ENCODE measurements at places on chromosomes 4 and X.

DNA sequence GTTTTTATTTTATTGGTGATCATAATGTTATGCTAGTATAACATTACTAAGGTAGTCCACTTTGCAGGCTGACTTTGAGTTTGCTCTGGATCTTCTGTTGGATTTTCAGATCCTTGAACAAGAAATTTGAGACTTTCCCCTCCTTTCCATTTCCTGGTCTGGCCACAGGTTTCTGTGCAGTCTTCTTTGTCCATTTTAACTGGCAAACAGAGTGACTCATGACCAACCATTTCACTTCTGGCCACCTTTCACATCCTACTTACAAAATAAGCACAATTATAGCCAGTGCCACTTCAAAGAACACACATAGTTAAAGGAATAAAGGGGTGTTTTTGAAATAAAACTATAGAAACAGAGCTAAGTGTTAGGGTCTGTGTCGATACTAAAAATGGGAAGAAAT is 8.4 kb downstream of the ANK2 start:
- DNase-seq = no peak

GRCh38 chr4:34046580-34046979 is 2197.7 kb downstream of the ARAP2 start:
- no peak for DNase-seq

DNA sequence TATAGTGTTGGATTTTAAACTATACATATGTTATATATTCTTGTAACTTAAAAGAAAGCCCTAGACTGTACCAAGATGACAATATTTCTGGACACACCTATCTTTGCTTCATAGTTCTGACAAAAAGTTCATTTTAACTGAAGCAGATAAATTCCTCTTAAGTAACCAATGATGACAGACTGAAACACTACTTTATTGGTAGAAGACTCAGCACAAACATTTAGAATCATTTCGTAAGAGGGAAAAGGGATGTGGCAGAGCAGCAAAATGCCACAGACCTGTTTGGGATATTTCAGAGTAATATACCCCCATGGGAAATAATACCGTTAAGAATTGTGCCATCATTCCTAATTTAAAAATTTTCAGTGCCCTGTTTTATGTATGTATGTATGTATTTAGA is 56.2 kb downstream of the APOO start:
- no peak for DNase-seq

DNA sequence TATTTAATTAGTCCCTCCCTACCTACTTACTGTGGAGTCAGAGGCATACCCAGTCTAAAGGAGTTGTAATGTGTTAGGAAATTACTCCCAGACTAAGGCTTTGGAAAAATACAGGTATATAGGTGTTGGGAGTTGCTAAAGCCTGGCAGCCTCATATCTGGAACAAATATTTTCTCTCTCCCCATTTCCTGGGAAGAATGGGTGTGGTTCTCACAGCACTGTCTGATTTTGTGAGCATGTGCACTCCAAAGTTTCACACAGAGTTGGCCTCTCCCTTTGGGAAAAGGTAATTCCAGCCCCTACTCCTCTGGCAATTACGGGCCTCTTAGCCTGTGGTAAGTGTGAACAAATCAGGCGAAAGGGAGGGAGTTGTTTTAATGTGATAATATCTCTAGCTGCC is 187.0 kb downstream of the MID1IP1 start:
- no peak for DNase-seq

DNA sequence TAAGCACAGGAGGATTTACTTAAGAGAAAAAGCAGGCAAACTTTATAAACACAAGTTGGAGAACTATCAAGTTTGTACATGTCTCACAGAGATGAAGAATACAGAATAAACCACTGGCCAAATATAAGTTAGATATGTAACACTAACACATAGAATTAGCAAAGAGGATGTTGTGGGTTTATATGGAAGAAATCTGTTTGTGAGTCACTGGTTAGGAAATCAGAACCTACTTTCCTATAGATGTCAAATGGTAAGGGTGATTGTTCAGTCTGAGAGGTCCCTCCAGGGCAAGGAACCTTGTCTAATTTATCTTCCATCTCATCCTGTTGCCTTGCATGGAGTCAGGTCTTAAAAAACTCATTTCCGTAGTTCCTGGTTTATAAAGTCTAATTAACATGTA is 14.8 kb upstream of the ART3 start:
- DNase-seq = no peak

- DNase-seq = no peak
These were observed 111.1 kb downstream of the APOOL start for GRCh38 chrX:85114776-85115175.

DNA sequence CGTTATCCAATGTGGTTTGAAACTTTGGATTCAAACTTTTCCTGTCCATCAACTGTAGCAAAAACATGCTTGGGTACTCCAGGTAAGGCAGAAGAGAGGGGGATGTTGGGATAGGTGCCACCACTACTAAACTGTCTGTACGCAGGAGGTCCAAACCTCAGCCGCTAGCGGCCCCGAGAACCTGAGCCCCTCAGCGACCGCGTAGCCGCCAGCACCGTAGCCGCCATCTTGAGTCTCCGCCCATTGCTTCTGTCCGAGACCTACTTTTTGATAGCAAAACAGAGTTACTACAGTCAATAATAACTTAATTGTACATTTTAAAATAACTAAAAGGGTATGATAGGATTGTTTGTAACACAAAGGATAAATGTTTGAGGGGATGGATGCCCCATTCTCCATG is 119.9 kb upstream of the GRID2 start:
- no peak for DNase-seq

DNA sequence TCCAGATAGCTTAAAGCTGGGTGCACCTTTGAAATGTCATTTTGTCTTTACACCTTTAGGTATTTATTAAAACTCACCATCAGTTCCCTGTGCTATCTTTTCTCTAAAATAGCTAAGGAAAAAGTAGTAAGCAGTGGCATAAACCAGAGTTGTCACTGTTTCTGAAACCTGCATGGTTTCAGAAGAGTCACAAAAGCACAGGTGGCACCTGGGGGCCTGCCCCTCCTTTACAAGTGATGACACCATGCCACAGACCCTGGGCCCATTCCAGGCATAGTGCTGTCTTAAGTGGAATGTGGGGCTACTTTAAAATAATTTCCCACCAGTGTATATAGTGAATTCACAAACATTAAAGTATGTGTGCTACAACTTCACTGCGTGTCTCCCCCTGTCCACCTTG is 47.8 kb downstream of the DCUN1D4 start:
- DNase-seq = no peak

GRCh38 chr4:169131556-169132208 is 121.6 kb upstream of the CBR4 start:
- DNase-seq = no peak

DNA sequence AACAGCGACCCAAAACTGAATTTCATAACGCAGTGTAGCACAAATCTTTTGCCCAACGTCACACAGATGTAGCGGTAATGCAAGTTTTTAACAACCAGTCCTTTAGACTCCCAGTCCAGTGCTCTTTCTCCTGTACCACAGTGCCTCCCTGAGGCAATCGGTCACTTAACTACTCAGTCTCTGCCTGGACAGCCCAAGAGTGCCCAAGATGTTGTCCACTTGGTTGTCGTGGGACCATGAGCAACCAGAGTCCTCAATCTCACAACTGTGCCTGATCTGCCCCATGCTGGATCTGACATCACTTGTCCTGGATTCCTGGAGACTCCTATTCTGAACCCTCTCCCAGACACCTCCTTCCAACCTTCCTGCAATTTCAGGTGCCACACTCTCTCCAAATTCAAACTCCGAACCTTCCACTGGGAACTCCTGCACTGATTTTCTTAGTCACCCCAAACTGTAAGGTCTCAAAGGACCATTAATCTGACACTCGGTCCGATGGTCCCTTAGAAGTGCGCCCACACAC is 702 bp downstream of the MMGT1 start:
- DNase-seq = no peak

DNA sequence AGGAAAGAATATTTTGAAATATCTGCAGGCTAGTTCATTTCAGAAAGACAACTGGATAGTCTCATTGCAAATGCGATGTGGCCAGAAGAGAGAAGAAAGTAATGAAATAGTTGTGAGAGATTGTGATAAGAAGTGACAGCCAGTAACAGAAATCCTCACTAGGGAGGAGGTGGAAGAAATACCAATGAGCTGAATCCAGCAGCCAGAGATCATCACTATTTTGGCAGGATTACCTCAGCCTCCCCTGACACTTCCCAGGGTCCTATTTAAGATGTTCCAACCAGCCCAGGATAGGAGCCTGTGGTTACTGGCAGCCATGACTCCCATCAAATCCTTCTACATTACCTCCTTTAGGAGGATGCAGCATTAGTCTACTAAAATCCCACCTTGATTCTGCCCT is 76.7 kb upstream of the ARHGAP24 start:
- DNase-seq = no peak

- no peak for DNase-seq
These were observed 54.9 kb downstream of the UBQLN2 start for GRCh38 chrX:56618323-56618722.

- no peak for DNase-seq
These were observed 9.5 kb downstream of the GNRHR start for GRCh38 chr4:67744561-67745283.

DNA sequence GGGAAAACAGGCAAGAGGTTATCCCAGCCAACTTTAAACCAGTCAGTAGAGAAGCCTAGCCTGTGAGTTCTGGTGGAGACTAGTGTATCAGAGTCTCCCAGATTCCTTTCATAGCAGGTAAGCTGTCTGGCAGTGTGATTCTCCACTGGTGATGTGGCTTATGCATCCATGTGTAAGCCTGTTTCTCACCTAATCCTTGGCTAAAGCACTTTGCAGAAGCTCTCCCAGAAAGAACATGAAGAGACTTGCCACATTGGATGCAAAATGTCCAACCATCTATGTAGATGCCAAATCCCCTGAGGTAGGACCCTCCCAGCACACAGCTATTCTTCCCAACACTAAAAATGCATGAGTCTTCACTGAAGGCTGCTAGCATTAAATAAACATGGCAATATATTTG is 111.7 kb downstream of the CHRNA9 start:
- no peak for DNase-seq

- DNase-seq = no peak
These were observed 47.0 kb upstream of the ANXA10 start for GRCh38 chr4:168045354-168045753.

GRCh38 chrX:46788902-46789301 is 30.0 kb upstream of the SLC9A7 start:
- DNase-seq = no peak

GRCh38 chr4:128951316-128951715 is 141.8 kb downstream of the JADE1 start:
- DNase-seq = no peak

DNA sequence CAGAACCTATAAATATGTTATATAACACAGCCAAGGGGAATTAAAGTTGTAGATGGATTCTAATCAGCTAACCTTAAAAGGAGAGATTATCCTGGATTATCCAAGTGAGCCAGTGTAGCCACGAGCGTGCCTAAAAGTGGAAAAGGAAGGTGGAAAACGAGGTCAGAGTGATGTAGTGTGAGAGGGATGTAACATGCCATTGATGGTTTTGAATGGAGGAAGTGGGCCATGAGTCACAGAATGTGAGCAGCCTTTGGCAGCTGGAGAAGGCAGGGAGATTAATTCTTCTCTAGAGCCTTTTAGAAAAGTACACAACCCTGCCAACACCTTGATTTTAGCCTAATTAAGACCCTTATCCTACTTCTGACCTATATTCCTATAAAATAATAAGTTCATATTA is 149.1 kb downstream of the SLC39A8 start:
- DNase-seq = no peak

GRCh38 chr4:13168326-13168725 is 315.8 kb downstream of the RAB28 start:
- DNase-seq = no peak

GRCh38 chr4:148964456-148964855 is 522.2 kb upstream of the NR3C2 start:
- DNase-seq = no peak

GRCh38 chrX:103157496-103158316 is 57.2 kb upstream of the BEX4 start:
- DNase-seq = no peak

DNA sequence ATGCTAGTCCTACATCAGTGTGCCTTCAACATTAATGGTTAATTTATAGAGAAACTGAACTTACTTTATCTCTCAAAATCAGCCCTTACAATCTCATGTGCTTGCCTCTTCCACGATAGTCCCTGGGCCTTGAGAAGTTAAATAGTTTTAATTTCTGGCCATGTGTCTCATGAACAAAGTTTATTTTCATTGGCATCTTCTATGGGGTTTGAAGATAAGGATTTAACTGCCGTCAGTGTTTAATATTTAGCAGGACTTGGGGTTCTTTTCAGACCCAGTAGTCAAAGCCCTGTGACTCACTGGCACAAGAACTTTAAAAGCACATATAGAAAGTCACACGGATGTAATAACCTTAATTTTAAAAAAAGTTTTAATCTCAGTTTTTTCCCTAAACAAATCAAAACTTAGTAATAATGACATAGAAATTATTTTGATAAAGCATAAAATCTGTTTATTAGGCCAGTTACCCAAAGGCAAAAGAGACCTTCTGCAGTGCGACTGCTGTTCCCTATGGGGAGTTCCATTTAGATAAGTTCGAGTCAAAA is 10.1 kb upstream of the MPP1 start:
- DNase-seq = no peak

DNA sequence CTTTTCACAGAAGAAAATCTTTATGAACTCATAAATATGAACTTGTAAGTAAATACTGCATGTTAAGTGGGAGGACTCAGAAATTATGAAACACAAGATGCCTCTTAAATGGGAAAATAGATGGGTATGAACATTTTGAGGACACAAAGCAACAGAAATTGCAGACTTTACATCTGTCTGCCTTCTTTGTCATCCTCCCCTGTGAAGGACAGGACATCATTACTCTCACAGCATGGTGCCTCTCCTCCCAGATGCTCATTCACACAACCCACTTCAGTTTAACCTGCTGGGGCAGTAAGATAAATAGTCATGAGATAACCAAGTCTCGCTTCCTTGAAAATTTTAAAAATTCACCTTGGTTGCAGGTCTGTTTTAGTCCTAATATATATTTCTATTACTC is 144.5 kb downstream of the APBB2 start:
- DNase-seq = no peak

- no peak for DNase-seq
These were observed 235.3 kb downstream of the TENM3 start for GRCh38 chr4:182478475-182478874.

DNA sequence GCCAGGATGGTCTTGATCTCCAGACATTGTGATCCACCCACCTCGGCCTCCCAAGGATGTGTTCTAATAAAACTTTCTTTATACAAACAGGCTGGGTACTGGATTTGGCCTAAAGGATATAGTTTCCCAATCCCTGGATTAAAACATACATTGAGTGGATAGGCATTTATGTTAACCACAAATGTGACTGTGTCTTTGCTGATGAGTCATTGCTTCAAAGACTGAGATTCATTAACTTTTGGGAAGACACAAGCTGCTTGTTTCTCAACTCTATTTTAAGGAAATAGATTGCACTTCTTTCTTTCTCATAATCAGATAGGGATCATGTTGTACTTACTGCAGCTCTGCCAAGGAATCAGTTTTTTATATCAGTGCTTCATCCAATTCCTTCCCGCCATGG is 131.3 kb upstream of the AGA start:
- no peak for DNase-seq

GRCh38 chr4:72110886-72111285 is 79.1 kb downstream of the NPFFR2 start:
- no peak for DNase-seq

- DNase-seq = no peak
These were observed 87.0 kb downstream of the RNF150 start for GRCh38 chr4:141046255-141046654.

- DNase-seq = no peak
These were observed 281.3 kb upstream of the FTHL17 start for GRCh38 chrX:31353095-31353494.

- DNase-seq = peak; percentile 30
These were observed 355 bp downstream of the SCML1 start for GRCh38 chrX:17737710-17737985.
